IPS DF 19.7 (cell line): ENCODE measurements at places on chromosomes 2 and 18.

DNA sequence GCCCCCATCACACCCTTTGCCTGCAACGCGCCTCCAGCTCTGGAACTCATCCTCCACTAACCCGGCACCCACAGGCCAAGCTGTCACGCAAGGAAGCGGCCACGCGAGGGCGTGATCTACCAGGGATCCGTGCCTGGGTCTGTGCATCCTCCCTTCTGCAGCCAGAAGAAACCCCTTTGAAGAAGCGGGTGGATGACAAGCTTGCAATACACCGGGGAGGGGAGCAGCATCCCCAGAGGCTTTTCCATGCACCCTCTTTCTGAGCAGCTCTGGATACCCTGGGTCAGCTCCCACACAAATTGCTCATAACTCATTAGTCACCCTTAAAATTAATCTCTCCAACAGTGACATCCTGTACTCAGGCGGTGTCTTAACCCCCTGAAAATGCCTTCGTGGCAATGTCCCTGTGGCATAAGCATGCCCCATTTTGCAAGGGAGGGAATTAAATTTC lies 47.6 kb downstream of the PDCL3 start:
- peak; percentile 30 for DNase-seq

DNA sequence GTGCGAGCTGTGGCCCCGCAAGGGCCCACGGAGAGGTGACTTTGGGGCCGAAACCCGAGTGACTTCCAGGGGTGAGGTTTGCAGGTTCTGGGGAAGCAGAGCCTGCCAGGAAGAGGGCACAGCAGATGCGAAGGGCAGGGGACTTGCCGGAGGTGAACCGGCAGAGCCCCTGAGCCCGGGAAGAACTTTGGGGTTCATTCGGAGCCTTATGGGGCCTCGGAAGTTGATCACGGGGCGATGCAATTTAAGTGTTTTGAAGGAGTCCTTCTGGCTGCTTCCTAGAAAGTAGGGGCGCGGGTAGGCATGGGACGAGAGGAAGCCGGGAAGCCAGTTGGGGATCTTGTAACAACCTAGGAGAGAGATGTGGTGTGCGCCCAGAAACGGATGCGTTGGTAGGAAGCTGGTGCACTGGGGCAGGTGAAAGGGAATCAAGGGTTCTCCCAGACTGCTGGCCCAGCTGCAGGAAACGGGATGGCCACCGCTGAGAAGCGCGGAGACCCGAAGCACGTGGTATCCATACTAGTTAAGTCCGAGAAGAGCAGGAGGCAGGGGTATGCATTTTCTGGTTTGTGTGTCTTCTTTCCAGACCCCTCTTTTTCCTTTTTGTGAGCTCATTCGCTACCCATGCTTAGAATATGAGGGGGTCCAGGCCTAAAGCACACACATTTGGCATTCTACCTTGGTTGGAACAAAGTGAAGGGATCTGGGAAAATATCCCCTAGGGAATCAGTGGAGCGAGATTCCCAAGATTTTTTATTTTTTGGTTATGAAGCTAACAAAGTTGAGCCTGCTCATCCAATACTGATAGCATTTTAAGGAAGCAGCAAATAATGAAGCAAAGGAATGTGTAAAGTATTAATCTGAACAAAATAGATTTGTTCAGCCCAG lies 758 bp downstream of the SCLY start:
- DNase-seq: no peak

GRCh38 chr2:128486640-128487375 lies 168.1 kb upstream of the HS6ST1 start:
- DNase-seq: no peak

DNA sequence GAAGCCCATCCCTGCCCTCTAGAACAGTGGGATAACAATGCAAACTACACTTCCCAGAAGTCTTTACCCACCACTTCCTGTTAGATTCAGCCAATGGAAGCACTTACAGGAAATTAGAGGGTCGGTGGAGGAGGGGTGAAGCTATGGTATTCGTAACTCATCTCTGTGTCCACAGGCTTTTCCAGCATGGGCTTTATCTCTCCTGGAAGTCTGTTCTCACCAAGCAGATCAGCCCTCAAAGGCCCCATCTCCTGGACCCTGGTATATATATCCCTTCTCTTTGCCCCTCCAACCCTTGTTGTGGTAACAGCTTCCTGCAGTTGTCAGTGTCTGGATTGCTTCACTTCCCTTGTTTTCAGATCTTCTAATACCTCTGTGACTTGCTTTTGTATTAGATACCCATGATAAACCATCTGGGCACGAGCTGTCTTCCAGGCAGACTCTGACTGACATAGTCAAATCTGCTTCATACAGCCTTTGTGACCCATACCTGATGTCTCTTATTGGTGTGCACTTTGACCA lies 475.0 kb upstream of the POU3F3 start:
- DNase-seq: peak; percentile 38

- no peak for DNase-seq
These were observed 90.5 kb downstream of the SCN9A start for GRCh38 chr2:166285215-166285614.

- no peak for DNase-seq
These were observed 264.0 kb upstream of the VRK2 start for GRCh38 chr2:57782587-57782986.

DNA sequence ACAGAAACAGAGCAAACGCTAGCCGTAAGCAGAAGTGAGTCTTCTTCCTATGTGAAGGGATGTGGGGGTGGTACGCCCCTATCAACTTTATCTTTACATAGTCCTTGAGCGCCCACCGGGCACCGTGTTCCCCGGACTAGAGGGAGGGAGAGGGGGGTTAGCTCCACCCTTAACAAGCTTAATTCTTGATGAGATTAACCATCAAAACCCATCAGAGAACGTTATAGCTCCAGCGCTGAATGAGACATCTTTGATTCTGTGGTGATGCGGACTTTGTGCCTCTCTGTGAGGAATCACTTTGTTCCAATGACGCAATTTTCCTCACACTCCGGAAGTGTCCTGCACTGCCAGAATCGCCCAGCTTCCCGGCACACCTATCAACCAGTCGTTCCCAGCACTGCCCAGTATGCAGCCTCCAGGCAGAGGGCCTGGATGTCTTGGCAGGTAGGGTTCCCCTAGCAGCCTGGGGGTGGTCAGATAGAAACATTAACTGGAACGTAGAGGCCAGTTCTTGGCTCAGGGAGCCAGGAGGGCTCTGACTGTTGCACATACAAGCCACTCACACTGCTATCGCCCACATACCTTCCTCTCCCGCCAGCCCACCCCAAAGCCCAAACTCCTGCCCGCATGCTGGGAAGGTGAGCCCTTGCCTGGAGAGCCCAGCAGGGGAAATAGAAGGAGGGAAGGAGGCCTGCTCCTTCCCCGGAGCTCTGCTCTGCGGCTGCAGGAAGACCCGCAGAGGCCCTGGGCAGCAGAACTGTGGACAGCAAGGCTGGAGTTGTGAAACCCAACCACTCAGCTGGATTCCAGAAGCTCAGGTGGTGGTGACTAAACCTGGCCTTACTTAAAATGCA lies 1.9 kb upstream of the ODC1 start:
- no peak for DNase-seq

GRCh38 chr2:206275312-206276055 lies 1.0 kb downstream of the ZDBF2 start:
- DNase-seq: no peak

GRCh38 chr2:43421194-43421593 lies 174.6 kb downstream of the THADA start:
- DNase-seq: no peak

DNA sequence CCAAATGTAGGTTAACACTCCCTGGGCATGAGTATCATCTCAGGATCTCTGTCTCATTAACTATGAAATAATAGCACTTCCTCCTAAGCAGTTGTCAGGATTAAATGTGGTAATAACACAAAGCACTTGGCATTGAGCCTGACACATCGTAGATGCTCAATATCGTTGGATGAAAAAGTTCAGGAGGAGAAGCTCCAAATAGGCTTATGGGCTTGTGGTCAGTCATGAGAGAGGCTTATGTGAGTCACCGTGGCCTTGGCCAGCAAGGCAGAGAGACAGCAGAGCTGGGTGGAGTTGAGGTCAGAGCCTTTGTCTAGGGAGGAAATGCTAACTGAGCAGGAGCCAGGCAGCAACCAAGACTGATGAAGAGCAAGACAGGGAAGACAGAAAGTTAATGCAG lies 68.3 kb upstream of the PPM1B start:
- DNase-seq: no peak

DNA sequence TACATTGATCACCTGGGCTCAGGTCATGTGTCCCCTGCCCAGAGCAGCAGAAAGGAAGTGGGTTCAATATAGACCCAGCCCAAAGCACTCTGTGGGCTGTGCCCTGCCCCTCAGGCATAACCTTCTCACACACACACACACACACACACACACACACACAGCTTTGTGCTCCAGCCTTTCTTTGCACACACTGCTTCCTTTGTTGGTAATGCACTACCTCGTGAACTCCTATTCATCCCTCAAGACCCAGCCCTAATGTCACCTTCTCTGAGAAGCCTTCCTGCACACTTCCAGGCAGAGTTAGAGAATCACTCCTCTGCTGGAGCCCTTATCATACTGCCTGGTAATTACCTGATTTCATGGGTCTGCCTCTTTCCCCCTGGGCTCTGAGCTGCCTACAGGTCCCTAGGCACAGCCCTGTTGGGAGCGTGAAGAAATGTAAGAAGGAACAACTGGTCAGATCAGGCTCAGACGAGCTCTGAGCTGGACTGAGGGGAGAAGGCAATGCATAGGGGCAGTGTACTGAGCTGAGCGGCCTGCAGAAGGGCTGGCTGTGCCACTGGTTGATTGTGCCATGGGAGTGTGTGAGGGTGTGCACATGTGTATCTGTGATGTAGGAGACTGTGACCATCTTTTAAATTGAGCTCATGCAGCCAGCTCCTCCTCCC lies 210.3 kb downstream of the GLI2 start:
- no peak for DNase-seq

GRCh38 chr18:5468394-5468793 lies 75.4 kb downstream of the EPB41L3 start:
- no peak for DNase-seq

DNA sequence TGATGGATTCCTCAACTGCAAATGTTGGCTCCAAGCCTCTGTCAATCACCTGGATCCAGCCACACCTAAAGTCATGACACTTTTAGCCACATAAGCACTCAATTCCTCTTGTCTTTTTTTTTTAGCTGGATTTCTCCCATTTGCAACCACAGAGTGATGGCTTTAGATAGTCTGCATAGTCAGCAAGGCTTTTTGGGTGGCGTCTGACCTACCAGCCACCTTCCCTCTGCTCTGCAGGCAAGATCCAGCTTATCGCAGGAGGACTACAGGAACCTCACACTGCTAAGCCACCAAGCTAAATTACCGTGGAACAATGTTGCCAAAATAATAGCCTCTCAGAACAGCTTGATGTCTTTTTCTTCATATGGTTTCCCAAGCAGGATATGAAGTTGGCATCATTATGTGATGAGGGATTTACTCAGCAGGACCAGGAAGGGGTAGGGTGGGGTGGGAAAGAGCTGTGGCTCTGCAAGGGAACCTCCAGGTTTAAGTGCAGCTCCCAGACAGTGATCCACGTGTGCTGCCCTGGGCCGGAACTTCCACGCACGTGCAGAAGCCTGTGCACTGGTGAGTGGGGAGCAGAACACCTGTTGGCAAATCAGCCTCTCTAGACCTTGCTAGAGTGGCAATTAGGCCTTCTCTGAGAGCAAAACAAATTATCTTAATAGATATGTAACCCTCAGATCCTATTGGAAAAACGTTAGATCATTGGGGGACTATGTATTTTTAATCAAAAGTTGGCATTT lies 170.6 kb upstream of the NCK2 start:
- no peak for DNase-seq

DNA sequence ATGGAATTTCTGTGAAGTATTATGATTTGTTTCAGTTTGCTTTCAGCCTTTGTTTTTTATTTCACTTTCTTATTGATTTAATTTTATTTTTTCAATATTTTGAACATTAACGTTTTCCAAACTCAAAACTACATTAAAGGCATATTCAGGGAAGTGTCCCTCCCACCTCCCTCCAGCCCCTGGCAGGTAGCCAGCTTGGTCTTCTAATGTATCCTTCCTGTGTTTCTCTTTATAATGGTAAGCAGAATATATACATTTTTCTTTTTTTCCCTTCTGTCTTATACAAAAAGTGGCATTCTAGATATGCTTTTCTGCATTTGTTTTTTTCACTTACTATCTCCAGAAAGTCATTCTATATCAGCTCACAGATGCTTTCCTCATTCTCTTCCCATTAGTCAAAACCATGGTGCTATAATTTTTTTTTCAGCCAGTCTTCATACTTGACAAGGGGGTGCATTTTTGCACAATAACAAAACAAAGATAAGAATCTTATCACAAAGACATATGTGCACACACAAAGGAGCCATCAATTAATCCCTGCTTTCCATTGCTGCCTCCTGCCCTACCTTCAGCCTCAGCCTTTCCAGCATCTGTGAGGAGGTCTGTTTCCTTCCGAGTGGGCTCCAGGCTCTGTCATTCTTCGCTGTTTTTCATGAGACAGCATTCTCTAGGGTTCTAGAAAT lies 33.7 kb upstream of the TMEM177 start:
- no peak for DNase-seq

DNA sequence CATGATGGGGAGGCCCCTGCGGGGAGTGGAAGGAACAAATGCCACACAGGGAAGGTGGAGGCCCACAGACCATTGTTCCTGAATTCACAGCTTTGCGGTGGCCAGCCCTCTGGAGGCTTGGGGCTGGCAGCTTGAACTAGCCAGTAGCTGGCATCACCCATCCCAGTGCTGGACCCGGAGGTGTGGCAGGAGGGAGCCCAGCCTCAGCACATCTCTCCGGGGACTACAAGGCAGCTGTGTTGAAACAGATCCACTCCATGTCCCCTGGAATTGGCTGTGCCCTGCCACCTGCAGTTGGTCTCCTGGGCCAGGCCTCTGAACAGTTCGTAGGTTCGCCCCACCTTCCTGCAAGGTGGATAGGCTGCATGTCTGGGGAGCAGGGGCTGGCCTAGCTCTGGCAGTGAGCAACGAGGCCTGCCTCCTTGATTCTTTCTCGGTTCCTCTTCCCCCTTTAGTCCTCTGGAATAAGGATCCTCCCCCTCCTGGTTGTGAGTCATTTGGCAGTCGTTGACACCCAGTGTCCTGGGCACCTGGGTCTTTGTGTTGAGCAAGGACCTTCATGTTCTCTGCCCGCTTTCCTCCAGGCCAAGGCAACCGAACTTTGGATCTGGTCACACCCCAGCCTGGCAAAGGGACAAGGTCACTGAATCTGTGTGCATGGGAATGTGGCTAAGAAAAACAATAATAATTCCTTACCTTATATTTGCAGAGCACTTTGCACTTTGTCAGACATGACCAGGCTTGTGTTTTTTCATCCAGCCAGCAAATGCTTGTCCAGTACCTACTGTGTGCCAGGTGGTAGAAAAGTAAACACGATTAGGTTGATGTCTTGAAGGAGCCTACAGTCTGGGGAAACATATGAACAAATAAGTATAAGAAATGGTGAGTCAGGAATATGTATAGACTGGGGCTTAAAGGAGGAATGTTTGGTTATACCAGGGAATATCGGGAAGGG lies 55.0 kb upstream of the MCFD2 start:
- no peak for DNase-seq

GRCh38 chr2:176813621-176814049 lies 399.0 kb upstream of the HNRNPA3 start:
- DNase-seq: peak; percentile 12

DNA sequence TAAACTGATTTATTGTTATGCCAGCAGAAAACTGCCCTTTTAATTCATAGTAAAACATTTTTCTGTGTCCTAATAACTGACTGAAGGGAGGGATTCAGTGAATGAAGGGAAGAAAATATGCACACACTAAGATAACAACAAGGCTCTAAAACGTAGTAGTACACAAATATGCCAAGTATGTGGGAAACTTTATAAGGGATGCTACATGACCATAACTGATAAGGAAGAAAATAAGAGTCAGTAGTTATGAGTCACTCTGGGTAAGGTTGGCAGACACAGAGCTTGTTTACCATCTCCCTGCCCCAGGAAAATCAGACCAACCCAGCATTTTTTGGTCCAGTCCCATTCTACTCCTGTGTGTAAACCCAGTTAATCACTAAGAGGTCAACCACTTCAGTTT lies 124.2 kb downstream of the RPRM start:
- no peak for DNase-seq
